ENCODE measurements at places on chromosomes 7 and 10. TPM values are rescaled to one million over a fixed set of nuclear protein-coding genes. Genes with fewer than 3 reads are reported as not detected.
A peak's percentile ranks its signal among the peaks of the same experiment; 100 is the strongest.

DNA sequence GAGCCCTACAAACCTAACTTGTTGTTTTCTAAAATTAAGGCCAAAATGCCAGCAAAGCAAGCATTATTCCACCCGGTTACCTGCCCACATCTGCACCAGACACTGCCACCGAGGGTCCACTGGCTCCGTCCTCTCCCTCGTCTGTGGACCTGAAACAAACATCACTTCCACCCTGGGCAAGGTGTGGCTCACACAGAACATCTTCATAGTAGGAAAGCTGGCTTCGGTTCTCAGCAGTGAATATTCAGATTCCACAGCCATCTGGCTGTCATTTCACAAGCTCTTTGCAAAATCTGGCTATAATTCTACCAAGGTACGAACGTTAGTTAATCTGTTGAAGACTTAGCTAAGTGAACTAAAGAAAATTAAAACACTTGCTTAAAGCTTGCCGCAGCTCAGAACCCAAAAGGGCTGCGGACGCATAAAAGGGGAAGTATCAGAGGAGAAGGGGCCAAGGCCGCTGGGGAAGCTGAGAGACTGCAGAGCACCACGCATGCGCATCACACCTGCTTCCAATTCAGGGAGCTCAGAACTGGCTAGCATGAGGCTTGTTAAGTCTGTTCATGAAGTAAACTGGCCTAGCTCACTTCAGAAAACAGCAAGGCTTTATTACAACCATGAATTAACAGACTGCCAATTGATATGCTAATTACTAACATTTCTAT lies 46.1 kb downstream of the PTPRN2 start:
- H3K4me1 ChIP-seq: peaks cover 9% of the 10 kb centered on the region
- no peaks in the 10 kb centered on the region for H3K36me3 ChIP-seq
- no peaks in the 10 kb centered on the region for H3K27me3 ChIP-seq
- DNase-seq: no peak

The BLNK gene
- 5.6 TPM for total RNA-seq

DNA sequence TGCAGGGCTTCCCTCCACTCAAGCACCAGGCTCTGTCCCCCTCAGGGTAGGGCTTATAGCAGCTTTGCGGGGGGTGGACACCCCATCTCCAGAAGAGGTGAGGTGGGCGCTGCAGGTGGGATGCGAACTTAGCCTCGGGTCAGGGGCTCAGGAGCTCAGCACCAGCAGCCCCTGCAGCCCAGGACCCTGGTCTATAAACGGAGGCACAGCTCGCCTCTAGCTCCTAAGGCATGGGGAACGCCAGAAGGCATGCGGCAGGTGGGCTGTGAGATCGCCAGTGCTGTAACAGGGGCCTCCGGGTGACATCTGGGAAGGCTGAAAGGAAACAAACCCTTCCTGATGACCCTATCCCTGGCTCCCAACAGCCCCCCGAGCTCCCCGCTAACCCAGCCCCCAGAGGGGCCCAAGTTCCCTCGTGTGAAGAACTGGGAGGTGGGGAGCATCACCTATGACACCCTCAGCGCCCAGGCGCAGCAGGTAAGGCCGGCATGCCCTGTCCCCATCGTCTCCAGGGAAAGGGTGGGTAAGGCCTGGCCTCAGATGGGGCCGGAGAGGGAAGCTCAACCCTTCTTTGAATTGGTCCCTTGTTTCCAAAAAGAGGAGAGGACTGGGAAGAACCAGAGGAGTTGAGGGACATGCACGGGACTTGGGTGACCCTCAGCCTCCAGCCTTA lies 4.2 kb downstream of the NOS3 start:
- no peak overlapping the region for H3K4me3 ChIP-seq
- no peaks in the 10 kb centered on the region for H3K27me3 ChIP-seq
- peaks cover 2% of the 10 kb centered on the region for H3K36me3 ChIP-seq
- DNase-seq: no peak
- peak overlapping the region; percentile 4 for H3K27ac ChIP-seq
- peaks cover 21% of the 10 kb centered on the region for H3K4me1 ChIP-seq

- DNase-seq: no peak
- no peaks in the 10 kb centered on the region for H3K36me3 ChIP-seq
- no peaks in the 10 kb centered on the region for H3K4me1 ChIP-seq
- H3K27ac ChIP-seq: no peak overlapping the region
- peaks cover 24% of the 10 kb centered on the region for H3K27me3 ChIP-seq
Measured at GRCh38 chr7:138992052-138992531, 10.9 kb upstream of the KIAA1549 start.

The APBB1IP gene
- total RNA-seq: 102 TPM

GRCh38 chr10:74681917-74682627 lies 144.3 kb upstream of the KAT6B start:
- peak overlapping the region; percentile 53 for H3K27ac ChIP-seq
- peaks cover 9% of the 10 kb centered on the region for H3K4me1 ChIP-seq
- H3K4me3 ChIP-seq: no peak overlapping the region
- peaks cover 24% of the 10 kb centered on the region for H3K36me3 ChIP-seq
- H3K27me3 ChIP-seq: no peaks in the 10 kb centered on the region
- DNase-seq: no peak

DNA sequence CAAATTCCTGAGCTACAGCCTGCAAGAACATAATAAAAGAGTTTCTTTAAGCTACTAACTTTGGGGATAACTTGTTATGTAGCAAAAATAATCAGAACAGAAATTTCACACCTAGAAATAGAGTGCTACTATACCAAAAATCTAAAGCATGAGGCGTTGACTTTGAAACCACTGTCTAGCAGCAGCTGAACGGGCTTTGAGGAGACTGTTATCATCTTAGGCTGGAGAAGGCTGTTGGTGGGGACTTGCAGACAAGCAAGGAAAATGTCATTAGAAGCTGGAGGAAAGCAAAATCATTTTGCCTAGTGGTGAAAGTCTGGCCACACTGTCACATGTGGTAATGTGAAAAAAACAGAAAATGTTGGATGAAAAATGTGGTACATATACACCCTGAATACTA lies 48.4 kb upstream of the ST8SIA6 start:
- H3K27me3 ChIP-seq: peaks cover 4% of the 10 kb centered on the region
- H3K4me1 ChIP-seq: peaks cover 3% of the 10 kb centered on the region
- H3K4me3 ChIP-seq: no peak overlapping the region
- H3K36me3 ChIP-seq: peaks cover 1% of the 10 kb centered on the region
- no peak for DNase-seq
- H3K27ac ChIP-seq: no peak overlapping the region

DNA sequence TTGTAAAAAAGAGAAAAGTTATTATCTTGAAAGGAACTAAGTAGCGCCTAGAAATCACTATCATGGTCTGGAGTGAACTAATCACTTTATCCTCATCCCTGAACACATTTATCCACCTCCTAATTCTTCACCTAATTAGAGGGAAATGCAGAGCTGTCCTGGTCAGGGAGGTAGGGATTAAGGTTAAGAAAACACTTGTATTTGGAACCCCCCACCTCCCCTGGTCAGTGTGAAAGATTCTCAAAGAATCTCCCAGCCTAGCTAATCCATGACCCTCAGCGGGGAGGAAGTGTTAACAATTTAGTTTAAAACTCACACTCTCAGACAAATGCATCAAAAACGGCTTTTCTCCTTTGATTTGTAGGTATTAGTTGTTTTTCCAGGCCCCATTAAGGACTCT lies 83.8 kb downstream of the FAM204A start:
- no peaks in the 10 kb centered on the region for H3K36me3 ChIP-seq
- peaks cover 69% of the 10 kb centered on the region for H3K27me3 ChIP-seq
- H3K4me3 ChIP-seq: no peak overlapping the region
- no peaks in the 10 kb centered on the region for H3K4me1 ChIP-seq
- DNase-seq: no peak

The CRPPA gene
- total RNA-seq: 1.8 TPM

The EPO gene
- not detected for total RNA-seq

DNA sequence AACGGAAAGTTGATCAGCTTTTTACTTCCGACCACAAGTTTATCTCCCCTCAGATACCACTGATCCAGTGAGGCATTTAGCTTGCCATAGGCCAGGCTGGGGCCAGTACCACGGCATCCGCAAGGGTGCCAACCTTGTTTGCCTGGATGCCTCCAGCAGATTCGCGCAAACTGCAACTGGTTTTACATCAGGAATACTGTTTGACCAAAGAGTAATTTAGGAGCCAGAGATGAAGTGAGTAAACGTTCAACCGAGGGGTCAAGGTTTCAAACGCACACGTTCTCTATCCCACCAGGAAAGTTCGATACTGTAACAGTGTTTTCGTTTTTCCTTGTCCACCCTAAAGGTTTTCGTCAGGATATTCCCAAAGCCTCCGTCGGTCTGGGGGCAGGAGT lies 266 bp upstream of the MDFIC start:
- H3K27ac ChIP-seq: peak overlapping the region; percentile 94
- H3K4me3 ChIP-seq: peak overlapping the region; percentile 93
- no peaks in the 10 kb centered on the region for H3K27me3 ChIP-seq
- peaks cover 52% of the 10 kb centered on the region for H3K4me1 ChIP-seq
- no peak for DNase-seq

The GIMAP7 gene
- 369 TPM for total RNA-seq

The INMT gene
- 0.77 TPM for total RNA-seq

DNA sequence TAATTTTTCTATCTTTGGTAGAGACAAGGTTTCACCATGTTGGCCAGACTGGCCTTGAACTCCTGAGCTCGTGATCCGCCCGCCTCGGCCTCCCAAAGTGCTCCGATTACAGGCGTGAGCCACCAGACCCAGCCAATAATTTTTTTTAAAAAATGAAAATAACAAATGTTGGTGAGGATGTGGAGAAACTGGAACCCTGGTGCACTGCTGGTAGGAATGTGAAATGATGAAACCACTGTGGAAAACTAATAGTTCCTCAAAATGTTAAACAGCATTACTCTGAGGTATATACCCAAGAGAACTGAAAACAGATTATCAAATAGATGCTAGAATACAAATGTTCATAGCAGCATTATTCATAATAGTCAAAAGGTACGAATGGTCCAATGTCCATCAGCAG lies 23.0 kb upstream of the YWHAG start:
- no peak for DNase-seq
- H3K27me3 ChIP-seq: no peaks in the 10 kb centered on the region
- no peaks in the 10 kb centered on the region for H3K36me3 ChIP-seq
- no peak overlapping the region for H3K27ac ChIP-seq
- no peak overlapping the region for H3K4me3 ChIP-seq

The DENND2A gene
- total RNA-seq: 0.10 TPM

DNA sequence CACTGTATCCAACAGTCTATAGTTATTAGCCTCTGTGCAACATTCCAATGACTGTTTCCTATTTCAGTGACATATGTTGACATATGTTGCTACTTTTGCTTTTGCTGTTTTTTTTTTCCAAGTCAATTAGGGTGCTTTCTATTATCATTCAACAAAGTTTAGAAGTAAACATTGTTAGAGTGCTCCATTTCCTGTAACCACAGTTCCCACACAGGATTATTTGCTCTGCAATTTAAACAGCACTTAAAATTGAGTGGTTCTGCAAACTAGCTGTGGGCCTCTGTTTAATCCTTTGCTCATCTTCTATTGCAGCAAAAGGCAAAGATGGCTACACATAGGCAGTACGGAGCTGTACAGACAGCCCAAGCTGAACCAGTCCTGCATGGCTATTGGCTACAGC lies 46.5 kb upstream of the PTN start:
- no peaks in the 10 kb centered on the region for H3K27me3 ChIP-seq
- no peak overlapping the region for H3K27ac ChIP-seq
- no peaks in the 10 kb centered on the region for H3K36me3 ChIP-seq
- no peak for DNase-seq
- no peaks in the 10 kb centered on the region for H3K4me1 ChIP-seq

The GTPBP4 gene
- 67.7 TPM for total RNA-seq

The GIMAP5 gene
- total RNA-seq: 364 TPM

- no peaks in the 10 kb centered on the region for H3K4me1 ChIP-seq
- H3K27me3 ChIP-seq: no peaks in the 10 kb centered on the region
- DNase-seq: no peak
- H3K36me3 ChIP-seq: no peaks in the 10 kb centered on the region
- no peak overlapping the region for H3K27ac ChIP-seq
Measured at GRCh38 chr10:48469516-48470020, 135.3 kb downstream of the ARHGAP22 start.

GRCh38 chr10:7542189-7542914 lies 124.4 kb downstream of the ITIH5 start:
- no peak for DNase-seq
- no peaks in the 10 kb centered on the region for H3K36me3 ChIP-seq
- H3K4me1 ChIP-seq: peaks cover 11% of the 10 kb centered on the region
- H3K4me3 ChIP-seq: no peak overlapping the region

The EBLN1 gene
- total RNA-seq: not detected

The HOXA6 gene
- total RNA-seq: not detected

DNA sequence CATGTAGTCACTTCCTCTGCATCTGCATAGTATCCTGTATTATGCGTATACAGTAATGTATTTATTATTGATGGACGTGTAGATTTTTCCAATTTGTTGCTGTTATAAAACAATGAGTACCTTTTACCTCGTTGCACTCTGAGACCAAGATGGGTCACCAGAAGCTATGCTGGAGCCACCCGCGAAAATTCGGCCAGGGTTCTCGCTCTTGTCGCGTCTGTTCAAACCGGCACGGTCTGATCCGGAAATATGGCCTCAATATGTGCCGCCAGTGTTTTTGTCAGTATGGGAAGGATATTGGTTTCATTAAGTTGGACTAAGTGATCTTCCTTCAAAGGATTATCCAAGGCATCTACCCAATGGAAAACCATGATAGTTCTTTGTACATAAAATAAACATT lies 1.0 kb downstream of the PSMC2 start:
- H3K4me1 ChIP-seq: peaks cover 64% of the 10 kb centered on the region
- H3K27ac ChIP-seq: peak overlapping the region; percentile 97
- peaks cover 30% of the 10 kb centered on the region for H3K36me3 ChIP-seq

The TMEM120A gene
- 31.4 TPM for total RNA-seq

The RARRES2 gene
- total RNA-seq: 0.29 TPM

DNA sequence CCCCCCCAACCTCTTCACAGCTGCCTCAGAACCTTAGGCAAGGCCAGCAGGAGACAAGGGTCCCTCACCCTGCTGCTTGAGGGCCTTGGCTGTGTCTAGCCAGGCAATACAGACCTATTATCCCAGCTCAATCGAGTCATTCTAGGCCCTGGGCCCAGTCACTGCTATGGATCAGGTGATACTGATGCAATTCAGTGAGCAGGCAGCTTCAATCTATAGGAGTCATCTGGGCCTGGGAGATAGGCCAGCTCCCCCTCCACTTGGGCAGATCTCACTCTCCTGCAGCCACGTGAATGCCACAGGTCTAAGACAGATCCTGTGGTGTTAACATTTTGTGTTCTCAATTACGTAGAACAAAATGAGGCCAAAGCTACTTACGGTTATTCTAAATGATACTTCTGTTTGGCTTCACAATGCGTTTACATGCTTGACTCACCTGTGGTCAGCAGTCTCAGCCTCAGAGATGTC lies 68.0 kb upstream of the LRRC4 start:
- H3K4me1 ChIP-seq: peaks cover 31% of the 10 kb centered on the region
- no peaks in the 10 kb centered on the region for H3K27me3 ChIP-seq
- no peak for DNase-seq
- H3K36me3 ChIP-seq: peaks cover 7% of the 10 kb centered on the region

The SYT15B gene
- not detected for total RNA-seq

- H3K27me3 ChIP-seq: no peaks in the 10 kb centered on the region
- H3K4me3 ChIP-seq: no peak overlapping the region
- no peak overlapping the region for H3K27ac ChIP-seq
Measured at GRCh38 chr7:90777041-90777440, 180.9 kb downstream of the CDK14 start.

DNA sequence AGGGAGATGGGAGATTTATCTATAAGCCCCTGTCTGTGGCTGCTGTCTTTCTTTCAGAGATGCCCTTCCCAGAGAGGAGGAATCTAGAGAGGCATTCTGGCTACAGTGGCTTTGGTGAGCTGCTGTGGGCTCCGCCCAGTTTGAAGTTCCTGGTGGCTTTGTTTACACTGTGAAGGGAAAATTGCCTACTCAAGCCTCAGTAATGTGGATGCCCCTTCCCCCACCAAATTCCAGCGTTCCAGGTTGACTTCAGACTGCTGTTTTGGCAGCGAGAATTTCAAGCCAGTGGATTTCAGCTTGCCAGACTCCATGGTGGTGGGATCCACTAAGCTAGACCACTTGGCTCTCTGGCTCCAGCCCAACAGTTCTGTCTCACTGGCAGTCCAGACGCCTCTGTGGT lies 951.6 kb downstream of the CCSER2 start:
- no peaks in the 10 kb centered on the region for H3K36me3 ChIP-seq
- H3K27ac ChIP-seq: no peak overlapping the region
- H3K27me3 ChIP-seq: no peaks in the 10 kb centered on the region
- no peak for DNase-seq
